ENCODE measurements at places on chromosomes 6 and 20. TPM values are rescaled to one million over a fixed set of nuclear protein-coding genes. Genes with fewer than 3 reads are reported as not detected.

DNA sequence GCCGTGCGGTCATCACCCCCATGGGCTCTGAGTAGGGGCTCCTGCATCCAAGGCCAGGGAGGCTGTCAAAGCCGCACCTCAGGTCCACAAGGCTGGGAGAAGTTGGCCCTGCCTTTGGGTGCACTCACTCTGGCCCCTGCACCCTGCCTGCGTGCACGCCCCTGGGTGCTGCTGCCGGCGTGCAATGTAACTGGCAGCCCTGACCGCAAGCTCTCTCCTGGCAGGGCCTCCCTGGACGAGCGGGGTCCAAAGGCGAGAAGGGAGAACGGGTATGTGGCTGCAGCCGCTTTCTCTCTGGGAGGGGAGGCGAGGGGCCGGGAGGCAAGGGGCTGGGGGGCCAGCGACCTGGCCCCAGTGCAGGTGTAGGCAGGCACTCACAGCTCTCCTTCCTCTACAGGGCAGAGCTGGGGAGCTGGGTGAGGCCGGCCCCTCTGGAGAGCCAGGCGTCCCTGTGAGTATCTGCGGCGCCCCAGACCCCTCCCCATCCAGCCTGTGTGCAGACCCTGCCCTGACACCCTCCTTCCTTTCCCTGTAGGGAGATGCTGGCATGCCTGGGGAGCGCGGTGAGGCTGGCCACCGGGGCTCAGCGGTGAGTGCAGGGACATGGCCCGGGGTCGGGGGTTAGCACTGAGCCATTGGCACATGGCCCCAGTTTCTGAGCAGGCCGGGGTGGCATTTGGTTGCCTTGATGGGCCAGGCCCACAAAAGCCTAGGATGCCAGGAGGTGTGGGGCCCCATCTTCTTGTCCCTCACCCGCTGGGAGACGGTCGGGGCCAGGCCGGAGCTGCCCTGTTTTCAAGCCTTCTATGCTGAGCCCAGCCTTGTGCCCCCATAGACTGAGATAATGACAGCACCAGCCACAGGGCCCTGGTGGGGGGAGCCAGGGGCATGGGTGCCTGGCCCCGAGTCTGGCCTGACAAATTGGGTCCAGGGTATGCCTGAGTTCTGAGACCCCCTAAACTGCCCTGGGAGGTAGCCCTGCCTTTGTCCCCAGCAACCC lies 12.7 kb downstream of the COL9A3 start:
- peaks cover 6% of the 10 kb centered on the region for H3K36me3 ChIP-seq
- no peak overlapping the region for H3K4me3 ChIP-seq
- H3K27me3 ChIP-seq: no peaks in the 10 kb centered on the region
- no peak for DNase-seq

The HLA-A gene
- 135 TPM for total RNA-seq

The MTFR2 gene
- 8.5 TPM for total RNA-seq

DNA sequence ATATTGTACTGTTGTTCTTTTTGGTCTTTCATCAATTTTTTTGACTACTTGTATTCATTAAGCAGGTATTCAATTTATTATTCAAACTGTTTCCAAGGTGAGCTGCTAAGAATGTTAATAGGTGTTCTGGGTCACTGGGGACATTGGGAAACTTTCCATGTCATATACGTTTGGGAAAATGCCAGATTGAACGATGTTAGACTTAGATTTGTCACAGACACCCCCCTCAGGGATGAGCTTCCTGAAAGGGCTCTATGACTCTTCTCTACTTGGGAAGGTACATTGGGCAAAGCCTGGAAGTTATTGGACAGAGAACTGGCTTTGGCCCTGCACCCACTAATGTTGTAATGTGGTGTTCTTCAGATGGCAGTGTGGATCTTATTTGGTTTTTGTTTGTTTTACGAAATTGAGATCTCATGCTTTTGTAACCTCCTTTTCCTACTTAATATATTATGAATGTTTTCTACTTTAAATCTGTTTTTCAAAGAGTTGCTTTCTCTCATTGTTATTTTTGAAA lies 42.1 kb downstream of the PLCB4 start:
- no peak overlapping the region for H3K4me3 ChIP-seq
- no peaks in the 10 kb centered on the region for H3K27me3 ChIP-seq
- no peak overlapping the region for H3K27ac ChIP-seq
- DNase-seq: no peak
- H3K36me3 ChIP-seq: no peaks in the 10 kb centered on the region
- H3K4me1 ChIP-seq: peaks cover 4% of the 10 kb centered on the region

GRCh38 chr20:47066484-47067270 lies 172.0 kb downstream of the EYA2 start:
- H3K36me3 ChIP-seq: peaks cover 28% of the 10 kb centered on the region
- no peak for DNase-seq
- no peak overlapping the region for H3K27ac ChIP-seq
- peaks cover 5% of the 10 kb centered on the region for H3K27me3 ChIP-seq
- H3K4me3 ChIP-seq: no peak overlapping the region
- no peaks in the 10 kb centered on the region for H3K4me1 ChIP-seq

The CGA gene
- total RNA-seq: not detected

The PCSK2 gene
- total RNA-seq: 0.74 TPM

The ZNF165 gene
- total RNA-seq: 8.0 TPM

DNA sequence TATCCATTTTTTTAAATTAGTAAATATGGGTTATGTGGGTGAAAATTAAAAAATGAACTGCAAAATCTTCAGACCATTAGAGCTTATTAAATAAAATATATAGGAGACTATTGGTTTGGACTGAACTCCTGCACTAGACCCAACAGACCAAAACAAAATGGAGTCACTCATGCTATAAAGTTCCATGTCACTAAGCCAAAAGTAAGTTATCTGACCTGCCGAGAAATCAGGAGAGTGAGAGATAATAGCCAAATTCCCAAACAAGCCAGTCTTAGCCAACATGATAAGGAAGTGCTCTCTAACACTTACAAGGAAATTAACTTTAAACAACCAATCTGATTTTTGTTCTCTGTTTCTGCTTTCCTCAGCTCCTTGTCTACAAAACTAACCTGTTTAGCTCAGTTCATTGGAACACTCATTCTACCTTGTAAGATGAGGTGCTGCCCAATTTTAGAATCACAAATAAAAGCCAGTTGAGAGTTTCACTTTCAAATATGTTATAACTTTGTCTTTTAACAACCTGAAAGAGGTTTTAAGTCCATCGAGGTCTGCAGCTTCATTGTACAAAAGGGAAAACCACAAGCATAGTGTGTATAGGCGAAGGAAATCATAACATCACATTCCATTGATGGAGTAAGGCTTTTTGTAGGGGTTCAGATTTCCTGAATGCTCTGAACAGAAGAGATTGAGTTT lies 220.5 kb downstream of the TENT5A start:
- no peaks in the 10 kb centered on the region for H3K36me3 ChIP-seq
- no peak overlapping the region for H3K27ac ChIP-seq
- H3K27me3 ChIP-seq: no peaks in the 10 kb centered on the region
- no peak for DNase-seq
- no peaks in the 10 kb centered on the region for H3K4me1 ChIP-seq
